Gastroesophageal sphincter (tissue), 4 donors: ENCODE measurements at places on chromosomes 7 and 10. TPM values are rescaled to one million over a fixed set of nuclear protein-coding genes. Genes with fewer than 3 reads are reported as not detected.

GRCh38 chr7:113730309-113730955 lies 188.4 kb downstream of the PPP1R3A start:
- no peak for ATAC-seq

DNA sequence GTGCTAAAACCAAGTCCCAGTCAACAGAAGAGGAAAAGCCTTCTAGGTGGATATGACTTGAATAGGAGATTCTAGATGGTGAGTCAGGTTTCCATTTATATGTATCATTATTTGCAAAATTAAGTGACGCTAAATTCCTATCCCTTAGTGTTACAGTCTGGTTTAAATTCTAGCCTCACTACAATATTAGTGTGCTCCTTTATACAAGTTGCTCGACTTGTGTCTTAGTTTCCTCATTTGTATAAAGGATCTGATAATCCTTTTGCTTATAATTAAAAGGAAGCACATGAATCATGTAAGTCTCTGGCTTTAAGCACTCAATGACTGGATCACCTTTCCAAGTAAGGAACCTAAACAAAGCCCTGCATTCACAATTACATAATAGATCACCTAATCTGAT lies 105.7 kb downstream of the SVOPL start:
- ATAC-seq: no peak

DNA sequence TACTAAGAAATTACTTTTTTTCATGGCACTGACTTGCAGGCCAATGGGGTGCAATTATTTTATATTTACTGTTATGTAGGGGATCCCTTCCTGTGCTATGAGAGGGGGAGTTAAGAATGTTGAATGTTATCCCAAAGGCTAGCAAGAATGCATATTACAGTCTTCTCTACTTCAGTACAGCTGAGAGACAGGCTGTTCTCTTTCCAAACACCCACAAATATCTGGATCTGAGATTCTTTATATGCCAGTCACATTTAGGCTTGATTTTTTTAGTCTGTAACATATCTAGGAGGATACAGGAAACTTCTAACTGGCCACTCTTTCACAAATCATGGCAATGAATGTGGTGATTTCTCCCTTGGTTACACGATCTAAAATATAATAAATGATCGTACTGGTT lies 266.4 kb upstream of the FZD8 start:
- no peak for ATAC-seq

DNA sequence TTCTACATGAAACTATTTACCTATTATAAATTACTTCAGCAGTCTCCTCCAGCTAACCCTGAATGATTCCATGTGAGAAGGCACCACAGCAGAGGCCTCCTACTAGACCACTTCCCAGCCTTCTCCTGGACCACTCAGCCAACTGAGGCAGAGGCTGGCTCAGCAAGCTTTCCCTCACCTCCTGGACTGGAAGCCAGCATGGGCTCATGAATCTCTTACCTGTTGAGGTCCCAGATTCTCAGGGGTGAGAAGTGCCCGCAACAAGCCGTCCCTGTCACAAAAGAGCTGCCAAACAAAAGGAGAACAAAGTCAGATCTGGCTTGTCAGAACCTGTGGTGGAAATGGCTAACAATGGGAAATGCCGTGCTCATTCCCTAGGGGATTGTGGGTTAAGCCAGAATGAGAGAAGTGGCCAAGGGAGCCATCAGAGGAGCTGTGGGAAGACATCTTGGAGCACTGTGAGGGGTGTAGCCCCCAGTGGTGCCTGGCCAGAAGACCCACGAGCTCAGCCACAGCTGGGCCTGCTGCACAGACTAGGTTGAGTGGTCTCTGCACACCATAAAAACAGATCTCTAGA lies 36.5 kb downstream of the DPCD start:
- ATAC-seq: no peak

DNA sequence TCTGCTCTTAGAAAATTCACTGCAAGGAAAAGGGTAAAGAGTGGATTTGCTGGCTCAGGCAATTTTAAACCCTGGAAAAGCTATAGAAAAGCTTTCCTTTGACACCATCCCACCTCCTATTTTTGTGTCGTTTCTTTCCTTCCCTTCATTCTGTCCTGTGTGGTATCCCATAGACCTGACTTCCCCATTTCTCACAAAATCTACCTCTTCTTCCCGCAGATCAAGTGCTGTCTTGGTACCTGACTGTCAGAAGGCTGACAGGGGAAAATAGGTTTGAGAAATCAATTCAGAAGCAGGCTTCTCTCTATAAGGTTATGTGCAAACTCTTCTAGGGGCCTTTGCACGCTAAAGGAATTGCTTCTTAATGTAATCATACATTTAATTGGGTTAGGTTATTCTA lies 98.9 kb downstream of the MTPN start:
- ATAC-seq: no peak

DNA sequence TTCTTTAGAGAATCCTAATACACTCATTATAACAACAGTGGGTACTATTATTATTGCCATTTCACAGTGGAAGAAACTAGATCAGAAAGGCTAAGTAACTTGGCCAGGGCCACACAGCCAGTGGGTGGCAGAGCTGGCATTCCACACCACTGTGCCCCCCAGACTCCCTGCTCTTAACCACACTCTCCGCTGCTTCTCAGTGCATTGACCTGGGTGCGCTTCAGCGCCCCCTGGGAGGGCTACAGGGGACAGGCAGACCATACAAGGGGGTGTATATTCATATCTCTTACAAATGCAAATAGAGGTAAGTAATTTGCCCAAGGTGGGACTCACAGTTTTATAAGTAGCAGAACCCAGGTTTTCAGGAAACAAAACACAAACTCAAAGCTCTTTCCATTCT lies 77.0 kb upstream of the NMT2 start:
- ATAC-seq: no peak

DNA sequence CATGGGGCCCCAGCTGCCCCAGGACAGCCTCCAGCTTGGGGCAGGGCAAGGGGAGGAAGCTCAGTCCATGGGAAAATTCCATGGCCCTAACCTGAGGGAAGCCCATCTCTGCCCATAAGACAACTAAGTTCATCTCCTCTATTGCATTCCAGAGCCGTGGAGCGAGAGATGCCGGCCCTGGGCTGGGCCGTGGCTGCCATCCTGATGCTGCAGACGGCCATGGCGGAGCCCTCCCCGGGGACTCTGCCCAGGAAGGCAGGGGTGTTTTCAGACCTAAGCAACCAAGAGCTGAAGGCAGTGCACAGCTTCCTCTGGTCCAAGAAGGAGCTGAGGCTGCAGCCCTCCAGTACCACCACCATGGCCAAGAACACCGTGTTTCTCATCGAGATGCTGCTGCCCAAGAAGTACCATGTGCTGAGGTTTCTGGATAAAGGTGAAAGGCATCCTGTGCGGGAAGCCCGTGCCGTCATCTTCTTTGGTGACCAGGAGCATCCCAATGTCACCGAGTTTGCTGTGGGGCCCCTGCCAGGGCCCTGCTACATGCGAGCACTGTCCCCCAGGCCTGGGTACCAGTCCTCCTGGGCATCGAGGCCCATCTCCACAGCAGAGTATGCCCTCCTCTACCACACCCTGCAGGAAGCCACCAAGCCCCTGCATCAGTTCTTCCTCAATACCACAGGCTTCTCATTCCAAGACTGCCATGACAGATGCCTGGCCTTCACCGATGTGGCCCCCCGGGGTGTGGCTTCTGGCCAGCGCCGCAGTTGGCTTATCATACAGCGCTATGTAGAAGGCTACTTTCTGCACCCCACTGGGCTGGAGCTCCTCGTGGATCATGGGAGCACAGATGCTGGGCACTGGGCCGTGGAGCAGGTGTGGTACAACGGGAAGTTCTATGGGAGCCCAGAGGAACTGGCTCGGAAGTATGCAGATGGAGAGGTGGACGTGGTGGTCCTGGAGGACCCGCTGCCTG lies 4.3 kb downstream of the AOC1 start:
- ATAC-seq: no peak

DNA sequence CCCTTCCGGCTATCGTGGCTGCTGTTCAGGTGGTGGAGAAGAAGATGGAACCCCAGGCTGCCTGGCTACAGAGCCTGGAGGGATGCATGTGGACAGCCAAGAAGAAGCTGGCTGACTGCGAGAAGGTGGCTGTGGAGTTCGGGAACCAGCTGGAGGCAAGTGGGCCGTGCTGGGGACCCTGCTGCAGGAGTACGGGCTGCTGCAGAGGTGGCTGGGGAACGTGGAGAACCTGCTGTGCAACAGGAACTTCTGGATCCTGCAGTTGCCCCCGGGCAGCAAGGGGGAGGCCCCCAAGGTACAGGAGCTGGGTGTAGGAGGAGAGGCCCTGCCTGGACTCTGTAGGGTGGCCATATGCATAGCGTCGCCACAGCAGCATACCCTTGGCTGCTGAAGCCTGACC lies 25.6 kb downstream of the ZNF783 start:
- ATAC-seq: no peak

DNA sequence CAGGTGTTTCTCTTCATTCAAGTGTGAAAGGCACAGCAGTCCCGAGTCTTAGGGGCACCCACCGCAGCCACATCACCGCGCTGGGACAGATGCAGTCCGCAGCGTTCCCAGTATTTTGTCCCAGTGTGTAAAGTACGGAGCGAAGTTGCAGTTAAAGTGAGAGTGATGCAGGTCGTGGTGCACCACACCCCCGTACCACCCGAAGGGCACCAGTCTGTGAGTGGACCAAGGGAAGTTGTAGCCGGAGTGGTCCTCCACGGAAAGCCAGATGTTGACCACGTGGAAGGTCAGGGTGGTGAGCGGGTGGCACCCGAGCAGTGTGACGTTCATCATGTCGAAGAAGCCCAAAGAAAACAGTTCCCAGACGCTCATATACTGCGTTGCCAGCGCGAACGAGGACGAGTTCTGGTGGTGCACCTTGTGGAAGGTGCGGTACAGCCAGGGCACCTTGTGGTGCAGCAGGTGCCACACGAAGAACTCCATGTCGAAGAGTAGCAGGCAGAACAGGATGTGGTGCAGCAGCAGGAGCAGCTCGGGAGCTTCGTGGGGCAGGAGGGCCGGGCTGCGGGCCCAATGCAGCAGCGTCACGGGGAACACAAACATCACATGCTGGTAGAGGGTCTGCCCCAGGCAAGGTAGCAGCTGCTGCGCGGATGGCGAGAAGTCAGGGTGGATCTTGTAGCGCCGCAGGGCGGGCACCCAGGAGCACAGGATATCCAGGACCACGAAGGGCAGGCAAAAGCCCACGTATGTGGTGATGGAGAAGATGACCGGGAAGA lies 526 bp downstream of the CH25H start:
- ATAC-seq: peak; percentile 44

DNA sequence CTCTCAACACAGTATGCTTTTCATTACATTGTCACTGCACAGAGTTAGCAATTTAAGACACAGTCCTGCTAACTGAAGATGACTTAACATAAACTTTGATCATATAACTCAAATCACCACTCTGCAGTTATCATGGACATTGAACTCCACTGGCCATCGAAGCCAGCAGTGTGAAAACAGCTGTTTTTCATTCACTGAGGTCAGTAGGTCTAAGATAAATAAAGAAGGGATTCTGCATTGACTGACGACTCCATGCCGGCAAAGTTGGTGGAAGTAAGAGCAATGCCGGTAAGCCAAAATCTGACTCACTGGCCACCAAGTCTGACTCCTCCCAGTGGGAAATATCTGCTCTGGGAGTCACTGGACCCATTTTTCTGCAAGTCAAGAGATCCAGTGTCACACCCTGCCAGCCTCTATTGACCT lies 449.9 kb upstream of the ANKRD30A start:
- ATAC-seq: no peak

- ATAC-seq: peak; percentile 72
These were observed 368.1 kb downstream of the CXCL12 start for GRCh38 chr10:44016589-44017482.

- ATAC-seq: no peak
These were observed 1.4 kb downstream of the FAM3C start for GRCh38 chr7:121394709-121395140.

GRCh38 chr7:138328215-138328614 lies 131.8 kb upstream of the TRIM24 start:
- ATAC-seq: no peak

DNA sequence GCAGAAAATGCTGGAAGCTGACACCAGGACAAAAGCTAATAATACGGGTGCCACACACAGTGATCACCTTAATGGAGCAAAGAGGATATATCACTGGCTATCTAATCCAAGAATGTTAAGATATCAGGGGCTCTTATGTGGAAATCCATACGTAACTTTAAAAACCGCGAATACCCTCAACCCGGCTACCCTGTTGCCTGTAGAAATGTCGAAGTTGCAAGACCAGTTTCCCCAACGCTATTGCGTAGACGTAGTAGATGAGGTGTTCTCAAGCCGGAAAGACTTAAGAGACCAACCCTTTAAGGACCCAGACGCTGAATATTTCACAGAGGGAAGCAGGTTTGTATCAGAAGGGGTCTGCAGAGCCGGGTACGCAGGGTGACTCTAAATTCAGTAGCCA lies 7.9 kb upstream of the CYREN start:
- ATAC-seq: no peak

GRCh38 chr7:138542183-138542582 lies 82.1 kb downstream of the TRIM24 start:
- ATAC-seq: no peak

DNA sequence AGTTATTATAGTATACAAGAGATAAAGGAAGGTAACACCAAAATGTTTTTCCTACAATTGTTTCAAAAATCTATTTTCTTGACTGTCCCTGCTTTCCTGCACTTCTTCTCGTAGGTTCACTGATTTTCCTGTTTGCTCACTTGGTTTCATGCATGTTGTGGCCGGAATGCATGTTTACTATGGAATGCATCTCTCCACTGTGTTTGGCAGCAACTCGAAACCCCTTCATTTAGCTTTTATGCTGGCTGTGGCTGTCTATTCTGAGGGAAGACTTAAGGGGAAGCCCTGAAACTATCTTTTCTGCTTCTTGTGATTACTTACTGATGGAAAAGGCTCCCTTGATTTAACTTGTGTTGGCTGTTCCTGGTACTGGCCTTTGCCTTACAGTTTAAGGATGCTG lies 120.3 kb downstream of the NRG3 start:
- ATAC-seq: no peak

The FAM25C gene
- not detected for total RNA-seq

The TMEM236 gene
- total RNA-seq: 1.6 TPM

The FEZF1 gene
- not detected for total RNA-seq

The C10orf105 gene
- total RNA-seq: 0.13 TPM

The TAS2R5 gene
- total RNA-seq: 0.27 TPM

The PNLIPRP2 gene
- not detected for total RNA-seq

The COL13A1 gene
- 3.9 TPM for total RNA-seq

The STEAP4 gene
- total RNA-seq: 68.2 TPM

The IFIT2 gene
- total RNA-seq: 4.2 TPM
